ENCODE measurements at places on chromosomes 12 and 14.

GRCh38 chr14:73491256-73492042 is 716 bp downstream of the RIOX1 start:
- DNase-seq = no peak

GRCh38 chr14:74504874-74505720 is 11.5 kb downstream of the ISCA2 start:
- no peak for DNase-seq

GRCh38 chr12:2151391-2151790 is 98.6 kb downstream of the CACNA1C start:
- no peak for DNase-seq

DNA sequence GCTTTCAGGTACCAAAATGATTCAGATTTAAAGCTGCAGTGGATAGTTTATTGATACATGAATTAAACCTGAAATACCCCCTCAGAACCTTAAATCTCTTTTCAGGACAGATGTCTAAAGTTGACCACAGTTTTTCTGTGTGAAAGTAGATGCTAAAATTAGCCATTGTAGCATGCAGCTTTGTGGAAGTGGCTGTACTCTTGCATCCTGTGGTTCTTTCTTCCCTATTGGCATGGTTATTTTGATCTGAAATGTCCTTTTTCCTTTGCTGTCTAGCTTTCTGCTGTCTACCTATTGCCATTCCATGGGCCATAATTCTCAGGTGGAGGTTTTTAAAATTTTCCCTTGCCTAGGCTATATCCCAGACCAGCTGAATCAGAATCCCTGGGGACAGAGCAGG is 455.6 kb downstream of the ZFP36L1 start:
- DNase-seq = no peak

- DNase-seq = no peak
Observed at GRCh38 chr12:54413284-54414190, 5.5 kb downstream of the ITGA5 start.

- no peak for DNase-seq
Observed at GRCh38 chr12:56476972-56477432, 8.6 kb downstream of the SPRYD4 start.

- DNase-seq = no peak
Observed at GRCh38 chr12:18340786-18341185, 79.5 kb downstream of the PIK3C2G start.

GRCh38 chr12:119835068-119835467 is 42.1 kb downstream of the CIT start:
- DNase-seq = no peak

DNA sequence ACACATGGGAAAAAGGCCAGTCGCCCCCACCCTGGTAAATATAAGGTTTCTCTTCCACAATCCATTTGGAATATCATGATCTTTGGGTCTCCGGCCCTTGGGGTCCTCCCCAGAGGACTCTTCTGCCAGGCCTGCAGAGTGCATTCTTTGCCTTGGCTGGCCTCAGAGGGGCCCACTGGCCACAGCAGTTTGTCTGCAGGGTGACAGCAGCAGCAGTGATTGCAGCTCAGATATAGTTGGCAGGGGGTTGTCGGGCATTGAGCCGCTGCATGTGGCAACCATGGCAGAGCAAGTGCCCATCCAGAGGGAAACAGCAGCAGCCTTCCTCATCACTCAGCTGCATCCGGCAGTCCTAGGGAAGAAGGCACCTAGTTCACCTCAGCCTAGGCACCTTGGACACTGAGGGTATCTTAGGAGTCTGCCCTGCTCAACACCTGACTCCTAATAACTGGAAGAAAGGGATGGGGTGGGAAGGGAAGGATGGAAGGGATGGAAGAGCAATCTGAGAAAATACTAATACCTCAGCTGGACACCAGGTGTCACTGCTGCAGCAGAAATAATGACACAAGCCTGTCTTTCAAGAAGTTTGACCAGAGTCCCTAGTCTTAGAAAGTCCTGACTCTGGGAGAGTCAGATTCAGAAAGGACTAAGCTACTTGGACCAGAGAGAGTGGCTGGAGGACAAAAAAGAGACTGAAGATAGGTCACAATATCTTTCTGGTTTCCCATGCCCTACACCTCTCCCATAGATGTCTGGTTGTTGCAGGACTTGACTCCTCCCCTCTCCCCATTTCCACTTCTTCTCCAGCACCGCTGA is 8.9 kb downstream of the AJUBA start:
- DNase-seq = no peak

GRCh38 chr12:117321572-117321971 is 39.9 kb downstream of the NOS1 start:
- DNase-seq = no peak

- DNase-seq = no peak
Observed at GRCh38 chr12:93500667-93501066, 33.4 kb downstream of the MRPL42 start.

DNA sequence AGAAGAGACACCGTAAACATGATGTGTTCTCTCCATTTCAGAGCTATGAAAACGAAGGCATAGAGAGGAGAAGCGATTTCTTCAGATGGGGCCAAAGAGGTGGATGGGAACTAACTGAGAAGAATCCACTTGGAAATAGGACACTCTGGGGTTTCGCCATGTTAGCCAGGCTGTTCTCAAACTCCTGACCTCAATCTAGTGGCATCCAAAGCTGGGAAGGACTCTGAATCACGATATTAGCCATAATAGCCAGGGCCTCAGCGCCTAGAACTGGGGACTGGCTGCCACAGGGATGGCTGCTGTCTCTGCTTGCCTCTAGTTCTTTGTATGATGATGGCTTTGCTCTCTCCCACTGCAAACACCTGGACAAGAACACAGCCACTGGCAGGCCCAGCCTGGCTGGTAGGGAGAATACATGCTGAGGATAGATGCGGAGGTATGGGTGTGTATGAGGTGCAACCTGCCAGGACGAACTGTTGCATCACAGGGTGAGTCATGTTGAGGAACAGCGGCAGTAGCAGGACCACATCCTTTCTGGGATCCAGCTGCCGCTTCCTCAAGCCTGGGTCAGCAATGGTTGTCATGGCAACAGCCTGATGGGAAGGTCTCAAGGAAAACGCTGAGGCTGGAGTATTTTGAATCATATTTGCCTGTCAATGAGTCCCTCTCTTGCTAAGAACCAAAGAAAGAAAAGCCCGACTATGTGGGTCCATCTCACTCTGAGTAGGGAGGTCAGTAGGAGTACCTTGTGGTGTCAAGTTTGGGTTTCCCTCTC is 31.1 kb downstream of the CCDC177 start:
- DNase-seq = no peak

- DNase-seq = no peak
Observed at GRCh38 chr12:48356041-48356768, 5.5 kb upstream of the ZNF641 start.

- no peak for DNase-seq
Observed at GRCh38 chr14:38056270-38056669, 151.4 kb upstream of the SSTR1 start.

DNA sequence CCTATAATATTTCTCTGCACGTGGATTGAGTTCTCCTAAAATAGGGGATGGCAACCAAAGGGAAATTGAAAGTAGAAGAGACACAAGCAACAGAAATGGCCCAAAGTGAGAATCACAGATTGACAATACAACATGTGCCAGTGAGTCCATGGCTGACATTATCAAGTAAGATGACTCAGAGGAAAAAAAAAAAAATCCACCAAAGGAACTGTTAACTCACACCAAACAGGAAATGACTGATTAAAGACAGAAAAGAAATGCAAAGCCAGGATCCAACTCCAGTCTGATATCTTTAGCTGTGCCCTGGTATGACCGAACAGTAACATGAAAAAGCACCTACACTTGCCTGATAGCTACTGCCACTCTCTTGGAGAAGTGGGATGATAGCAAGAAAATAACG is 485.0 kb downstream of the PRKD1 start:
- DNase-seq = no peak

DNA sequence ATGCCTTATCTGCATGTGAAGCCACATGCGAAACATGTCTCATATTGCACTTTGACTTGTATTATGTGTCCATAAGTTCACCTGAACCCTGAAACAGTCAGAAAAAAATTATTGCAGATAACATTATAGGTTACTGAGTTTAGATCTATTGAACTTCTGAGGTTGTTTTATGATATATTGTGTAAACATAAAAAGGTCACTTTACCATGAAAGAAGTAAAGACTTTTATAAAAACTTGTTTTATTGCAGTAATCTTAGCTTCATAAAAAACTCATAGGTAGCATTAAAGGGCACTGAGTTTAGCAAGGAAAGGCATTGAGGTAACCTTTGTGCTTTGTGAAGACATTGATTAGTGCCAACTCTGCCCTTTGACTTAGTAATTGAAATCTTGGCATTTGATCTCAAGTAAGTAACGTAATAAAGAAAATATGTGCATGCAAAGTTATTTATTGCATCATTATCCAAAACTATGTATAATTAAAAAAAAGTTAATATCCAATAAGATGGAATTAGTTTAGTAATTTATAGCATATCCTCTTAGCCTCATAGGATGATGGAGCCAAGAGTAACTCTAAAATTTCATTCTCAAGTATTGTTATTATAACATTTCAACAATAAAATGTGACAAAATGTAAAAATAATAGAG is 313.3 kb upstream of the ATP2B1 start:
- no peak for DNase-seq

DNA sequence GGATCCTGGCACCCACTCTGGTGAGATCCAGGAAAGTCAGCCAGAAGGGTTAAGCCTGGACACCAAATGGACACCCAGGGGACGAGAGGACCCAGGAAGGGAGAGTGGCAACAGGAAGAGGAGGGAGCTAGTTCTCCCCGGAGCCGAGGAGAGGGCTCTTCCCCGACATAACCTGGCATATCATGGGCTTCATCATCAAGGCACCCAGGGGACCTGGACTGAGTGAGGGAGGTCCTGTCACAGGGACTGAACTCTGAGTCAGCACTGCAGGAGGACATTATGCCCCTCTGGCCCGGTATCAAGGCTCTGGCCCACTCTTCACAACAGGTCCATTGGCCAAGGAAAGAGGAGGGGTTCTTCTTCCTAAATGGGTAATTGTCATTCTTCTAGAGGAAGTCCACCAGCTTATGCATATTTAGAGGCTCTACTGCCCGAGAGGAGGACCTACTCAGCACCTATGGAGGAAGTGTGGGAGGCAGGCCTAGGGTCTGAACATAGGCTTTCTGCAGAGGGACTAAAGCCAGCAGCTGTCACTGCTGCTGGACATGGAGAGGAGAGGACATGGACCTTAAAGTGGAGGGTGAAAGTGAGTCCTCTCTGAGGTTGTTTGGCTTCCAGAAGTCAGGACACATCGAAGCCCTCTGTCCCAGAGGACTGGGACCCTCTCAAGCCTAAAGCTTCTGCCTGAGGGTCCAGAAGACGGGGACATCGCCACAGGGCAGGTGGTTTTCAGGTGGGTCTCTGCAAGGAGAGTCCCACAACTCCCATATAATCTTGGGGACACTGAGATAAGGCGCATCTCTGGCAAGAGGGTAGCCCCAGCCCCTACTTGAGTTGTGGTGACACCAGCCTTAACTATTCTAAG is 18.6 kb downstream of the ISCA2 start:
- no peak for DNase-seq

DNA sequence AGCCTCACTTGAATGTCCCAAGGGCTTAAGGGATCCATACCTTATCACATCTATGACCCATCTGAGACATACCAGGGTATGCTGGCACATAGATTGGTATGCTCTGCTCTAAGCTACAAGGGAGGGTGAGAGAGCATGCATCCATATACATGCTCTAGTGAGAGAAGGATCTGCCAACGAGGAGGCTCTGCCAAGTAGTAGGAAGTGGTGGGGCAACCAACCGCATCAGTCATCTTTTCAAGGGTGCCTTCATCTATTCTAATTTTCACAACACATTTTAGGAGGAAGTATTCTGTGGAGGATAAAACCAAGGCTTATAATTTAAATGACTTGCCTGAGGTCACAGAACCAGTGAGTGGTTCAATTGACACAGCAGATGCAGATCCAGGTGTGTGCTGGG is 6.6 kb upstream of the PPM1A start:
- DNase-seq = no peak

- DNase-seq = no peak
Observed at GRCh38 chr12:52903285-52903854, 1.5 kb downstream of the KRT8 start.

DNA sequence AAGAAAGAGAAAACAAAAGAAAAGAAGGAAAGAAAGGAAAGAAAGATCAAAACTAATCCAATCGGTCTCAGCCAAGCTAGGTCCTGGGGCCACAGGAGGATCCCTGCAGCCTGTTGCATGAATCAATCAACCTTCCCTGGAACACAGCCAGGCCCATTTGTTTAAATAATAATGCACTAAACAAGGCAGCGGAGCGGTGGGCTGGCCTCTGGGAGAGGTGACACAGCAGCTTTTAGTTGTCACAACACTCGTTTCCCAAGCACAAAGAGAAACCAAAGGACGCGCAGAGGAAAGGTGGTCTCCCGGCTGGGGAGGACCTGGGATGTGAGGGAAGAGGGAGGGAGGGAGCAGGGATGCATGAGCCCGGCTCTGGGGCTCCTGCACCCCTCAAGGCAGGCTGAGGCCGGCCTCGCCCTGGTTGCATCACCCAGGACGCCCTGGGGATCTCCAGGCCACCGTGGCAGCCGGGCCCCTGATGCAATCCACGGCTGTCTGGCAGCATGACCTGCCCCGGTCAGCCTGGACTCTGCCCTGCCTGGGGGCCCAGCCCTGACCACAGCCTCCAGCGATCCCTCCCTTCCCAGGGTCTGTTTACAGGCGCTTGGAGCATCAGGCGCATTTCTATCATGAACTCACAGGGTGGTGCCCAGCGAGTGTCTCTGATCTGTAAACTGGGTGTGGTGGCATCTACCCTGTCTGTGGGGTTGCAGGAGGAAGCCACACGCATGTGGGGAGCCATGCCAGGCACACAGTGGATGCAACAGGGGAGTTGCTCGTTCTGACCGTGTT is 32.5 kb downstream of the MMP17 start:
- no peak for DNase-seq

DNA sequence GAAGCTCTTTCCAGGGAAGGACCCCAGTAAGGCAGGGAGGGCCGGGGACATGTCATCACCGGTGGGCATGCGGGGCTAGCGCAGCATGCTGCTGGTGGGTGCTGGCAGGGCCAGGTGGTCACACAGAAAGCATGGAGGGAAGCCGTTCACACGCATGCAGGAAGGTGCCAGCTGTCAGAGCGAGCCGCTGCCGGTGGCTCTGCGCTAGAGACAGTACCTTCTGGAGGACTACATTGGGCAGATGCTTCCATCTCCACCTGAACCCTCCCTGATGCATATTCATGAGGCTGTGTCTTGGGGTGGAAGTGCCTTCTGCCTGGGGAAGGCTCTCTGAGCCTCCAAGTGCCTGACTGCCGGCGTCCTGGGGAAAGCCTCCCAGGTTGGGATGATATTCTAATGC is 203.8 kb downstream of the CALM1 start:
- DNase-seq = no peak

DNA sequence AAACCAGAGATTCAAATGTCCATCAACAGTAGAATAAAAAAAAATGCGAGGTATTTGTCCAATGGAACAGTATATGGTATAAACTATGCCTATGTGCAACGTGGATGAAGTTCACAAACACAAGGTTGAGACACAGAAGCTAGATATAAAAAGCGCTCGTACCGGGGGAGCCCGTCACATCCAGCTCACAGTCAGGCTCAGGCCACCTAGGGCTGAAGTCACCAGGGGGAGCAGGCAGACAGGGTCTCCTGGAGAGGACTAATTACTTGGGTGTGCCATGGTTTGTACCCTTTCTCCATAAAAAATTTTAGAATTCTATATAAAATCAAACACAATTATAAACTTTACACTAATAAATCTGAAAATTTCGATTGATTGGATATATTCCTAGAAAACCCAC is 13.6 kb downstream of the AHNAK2 start:
- no peak for DNase-seq

Data from NCI-H2081 treated with DMSO at 0.1 percent for 48 hours (cell line).